ENCODE measurements at places on chromosomes 16 and 17.
A peak's percentile ranks its signal among the peaks of the same experiment; 100 is the strongest.

GRCh38 chr17:37527249-37527851 is 37.7 kb downstream of the DUSP14 start:
- no peak for DNase-seq

- no peak for DNase-seq
Observed at GRCh38 chr16:3814755-3815154, 65.8 kb downstream of the CREBBP start.

DNA sequence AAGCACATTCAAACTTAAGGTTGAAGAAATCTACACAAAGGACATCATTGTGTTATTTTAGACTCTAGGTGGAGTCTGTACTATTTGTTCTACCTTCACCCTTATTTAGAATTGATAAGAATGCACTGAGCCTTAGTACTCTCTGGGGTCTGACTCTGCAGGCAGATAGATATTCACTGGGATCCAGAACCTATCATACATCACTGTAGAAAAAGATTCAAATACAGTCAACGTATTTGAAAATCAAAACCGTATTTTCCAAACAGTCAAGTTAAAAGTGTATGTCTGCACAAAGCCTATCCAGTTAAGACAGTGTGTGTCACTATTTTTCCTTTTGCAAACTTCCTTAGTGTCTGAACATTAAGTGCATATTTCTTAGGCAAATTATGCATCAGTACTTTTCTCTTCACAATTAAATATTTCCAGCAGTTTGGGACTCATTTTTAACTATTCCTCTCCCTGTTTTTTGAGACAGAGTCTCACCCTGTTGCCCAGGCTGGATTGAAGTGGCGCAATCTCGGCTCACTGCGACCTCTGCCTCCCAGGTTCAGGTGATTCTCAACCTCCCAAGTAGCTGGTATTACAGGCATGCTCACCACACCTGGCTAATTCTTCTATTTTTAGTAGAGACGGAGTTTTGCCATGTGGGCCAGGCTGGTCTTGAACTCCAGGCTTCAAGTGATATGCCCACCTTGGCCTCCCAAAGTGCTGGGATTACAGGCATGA is 22.3 kb downstream of the MOSMO start:
- no peak for DNase-seq

DNA sequence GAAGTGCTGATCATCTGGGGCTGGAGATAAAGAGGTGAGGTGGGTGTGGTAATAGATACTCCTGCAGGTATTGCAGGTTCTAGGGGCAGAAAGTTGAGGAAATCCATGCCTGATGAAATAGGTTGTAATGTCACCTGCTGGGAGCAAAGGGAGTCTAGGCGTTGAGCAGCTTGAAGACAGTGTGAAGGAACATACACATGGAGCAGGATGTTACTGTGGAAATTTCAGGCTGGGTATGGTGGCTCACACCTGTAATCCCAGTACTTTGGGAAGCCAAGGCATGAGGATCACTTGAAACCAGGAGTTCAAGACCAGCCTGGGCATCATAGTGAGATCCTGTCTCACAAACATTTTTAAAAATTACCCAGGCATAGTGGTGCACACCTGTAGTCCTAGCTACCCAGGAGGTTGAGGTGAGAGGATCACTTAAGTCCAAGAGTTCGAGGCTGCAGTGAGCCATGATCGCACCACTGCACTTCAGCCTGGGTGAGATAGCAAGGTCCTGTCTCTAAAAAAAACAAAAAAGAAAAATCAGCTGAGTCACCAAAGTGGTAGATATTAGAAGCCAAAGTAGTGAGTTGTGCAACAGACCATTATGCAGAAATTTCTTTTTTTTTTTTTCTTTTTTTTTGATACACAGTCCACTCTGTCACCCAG is 9.1 kb upstream of the CRYBA1 start:
- no peak for DNase-seq

- peak; percentile 39 for DNase-seq
Observed at GRCh38 chr16:23949630-23950290, 114.0 kb downstream of the PRKCB start.

GRCh38 chr17:8747742-8748141 is 3.1 kb upstream of the CCDC42 start:
- no peak for DNase-seq

GRCh38 chr17:41118721-41119120 is 548 bp upstream of the KRTAP4-11 start:
- DNase-seq, result no peak

GRCh38 chr17:51056813-51057510 is 63.7 kb downstream of the SPAG9 start:
- no peak for DNase-seq

DNA sequence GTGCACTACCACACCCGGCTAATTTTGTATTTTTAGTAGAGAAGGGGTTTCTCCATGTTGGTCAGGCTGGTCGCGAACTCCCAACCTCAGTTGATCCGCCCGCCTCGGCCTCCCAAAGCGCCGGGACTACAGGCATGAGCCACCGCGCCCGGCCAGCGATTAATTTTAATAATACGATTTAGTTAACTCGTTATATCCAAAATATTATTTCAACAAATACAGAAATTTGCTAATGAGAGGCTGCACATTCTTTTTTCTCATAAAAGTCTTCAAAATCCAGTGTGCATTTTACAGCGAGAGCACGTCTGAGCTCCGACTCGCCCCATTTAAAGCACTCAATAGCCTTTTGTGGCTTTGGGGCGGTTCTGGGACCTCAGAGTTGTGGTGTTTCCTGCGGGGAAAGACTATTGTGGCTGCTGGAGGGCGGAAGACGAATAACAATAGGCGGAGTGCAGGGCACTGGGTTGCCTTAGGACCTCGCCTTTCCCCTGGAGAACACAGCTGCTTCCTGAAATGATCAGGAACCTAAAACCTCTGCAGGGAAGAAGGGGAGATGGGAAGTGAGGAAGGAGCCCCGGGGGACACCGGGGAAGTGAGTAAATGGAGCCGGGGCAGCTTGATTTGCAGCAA is 2.9 kb upstream of the ZSCAN10 start:
- DNase-seq, result no peak

DNA sequence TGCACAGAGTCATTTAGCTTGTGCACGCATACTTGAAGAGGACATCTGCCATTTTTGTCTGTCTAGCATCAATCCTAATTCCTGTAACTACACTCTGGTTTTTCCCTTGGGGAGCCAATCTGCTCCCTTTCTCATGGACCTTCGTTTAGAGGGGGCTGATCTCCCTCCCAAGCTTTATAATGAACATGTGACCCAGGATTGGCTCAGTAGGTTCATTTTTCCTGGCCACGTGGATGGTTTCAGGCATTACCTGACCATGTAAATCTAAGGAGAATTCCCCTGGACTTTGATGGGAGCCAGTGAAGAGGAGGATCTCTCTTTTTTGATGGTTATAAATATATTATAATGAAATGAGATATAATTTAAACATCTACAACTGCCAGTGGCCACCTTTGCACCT is 56.8 kb upstream of the HS3ST2 start:
- no peak for DNase-seq

DNA sequence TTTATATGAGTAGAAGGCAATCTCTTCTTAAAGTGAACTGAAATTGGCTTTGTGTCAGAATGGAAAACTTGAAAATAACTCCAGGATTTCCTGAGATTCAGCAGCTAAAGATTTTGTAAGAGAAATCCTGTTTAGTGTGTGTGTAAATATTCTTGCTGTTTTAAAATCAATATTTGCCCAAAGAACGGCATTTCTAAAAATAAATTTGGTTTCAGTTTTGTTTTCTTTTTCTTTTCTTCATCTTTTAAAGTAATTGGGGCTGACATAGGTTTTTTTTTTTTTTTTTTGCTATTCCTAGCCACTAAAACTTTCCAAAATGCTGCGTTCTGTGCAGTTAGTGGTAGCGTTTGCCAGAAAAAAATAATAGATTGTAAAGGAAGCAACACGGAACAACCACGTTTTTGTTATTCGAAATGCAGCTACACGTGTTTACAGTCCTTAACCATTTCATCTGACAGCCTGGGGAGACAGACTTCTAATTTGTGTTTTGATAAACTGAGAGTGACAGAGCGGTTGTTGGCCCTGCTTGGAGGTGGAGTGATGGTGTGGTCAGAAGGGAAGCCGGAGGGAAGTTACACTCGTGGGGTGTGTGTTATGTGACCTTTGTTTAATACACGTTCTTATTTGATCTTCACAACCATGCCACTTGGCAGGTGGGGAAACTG is 21.6 kb upstream of the SMPD3 start:
- no peak for DNase-seq
